SK-N-MC (cell line): ENCODE measurements at places on chromosomes 16 and 17.

- no peak for DNase-seq
These were observed 2.2 kb downstream of the LMF1 start for GRCh38 chr16:968620-969019.

DNA sequence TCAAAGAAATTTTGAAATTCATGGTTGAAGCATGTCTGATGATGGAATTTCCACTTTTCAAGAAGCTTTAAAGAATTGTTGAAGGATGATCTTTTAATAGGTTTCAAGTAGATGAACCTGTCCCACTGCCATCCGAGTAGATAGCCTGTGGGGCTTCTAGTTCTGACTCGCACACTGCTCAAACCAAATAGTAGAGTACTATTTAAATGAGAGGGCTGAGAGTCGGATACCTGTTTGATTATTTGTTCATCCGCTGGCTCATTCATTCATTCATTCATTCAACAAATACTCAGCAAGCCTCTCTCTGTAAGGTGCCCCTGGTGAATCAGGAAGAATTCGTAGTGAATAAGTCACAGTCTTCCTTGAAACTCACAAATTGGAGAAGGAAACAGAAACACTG, 108.2 kb upstream of the IRX5 start:
- DNase-seq: no peak

- DNase-seq: no peak
These were observed 12.7 kb upstream of the ARHGAP23 start for GRCh38 chr17:38415250-38416194.

GRCh38 chr16:85027958-85028684, 526 bp downstream of the KIAA0513 start:
- DNase-seq: no peak

DNA sequence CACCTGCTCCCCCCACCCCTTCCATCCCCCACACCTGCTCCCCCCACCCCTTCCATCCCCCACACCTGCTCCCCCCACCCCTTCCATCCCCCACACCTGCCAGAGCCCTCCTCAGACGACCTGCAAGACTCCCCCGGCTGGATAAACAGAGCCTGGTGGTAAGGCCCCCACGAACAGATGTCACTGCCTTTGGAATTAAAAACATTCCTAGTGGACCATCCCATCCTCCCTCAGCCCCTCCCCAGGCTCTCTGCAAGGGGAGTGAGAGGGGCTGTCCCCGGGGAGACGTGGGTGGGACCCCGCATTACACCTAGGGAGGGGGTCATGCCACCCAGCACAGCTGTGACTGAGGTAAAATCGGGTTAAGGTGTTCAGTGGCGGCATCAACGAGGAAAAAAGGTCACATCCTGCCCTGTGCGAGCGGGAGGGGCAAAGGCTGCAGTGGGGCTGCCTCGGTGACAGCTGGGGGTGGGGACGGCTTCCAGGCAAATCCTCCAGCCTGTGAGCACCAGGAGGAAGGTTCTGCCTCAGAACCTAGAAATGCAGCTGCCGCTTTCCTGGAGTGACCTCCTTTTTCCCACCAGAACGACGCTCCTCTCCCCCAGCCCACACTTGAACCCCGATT, 38.7 kb downstream of the TIMM22 start:
- no peak for DNase-seq

DNA sequence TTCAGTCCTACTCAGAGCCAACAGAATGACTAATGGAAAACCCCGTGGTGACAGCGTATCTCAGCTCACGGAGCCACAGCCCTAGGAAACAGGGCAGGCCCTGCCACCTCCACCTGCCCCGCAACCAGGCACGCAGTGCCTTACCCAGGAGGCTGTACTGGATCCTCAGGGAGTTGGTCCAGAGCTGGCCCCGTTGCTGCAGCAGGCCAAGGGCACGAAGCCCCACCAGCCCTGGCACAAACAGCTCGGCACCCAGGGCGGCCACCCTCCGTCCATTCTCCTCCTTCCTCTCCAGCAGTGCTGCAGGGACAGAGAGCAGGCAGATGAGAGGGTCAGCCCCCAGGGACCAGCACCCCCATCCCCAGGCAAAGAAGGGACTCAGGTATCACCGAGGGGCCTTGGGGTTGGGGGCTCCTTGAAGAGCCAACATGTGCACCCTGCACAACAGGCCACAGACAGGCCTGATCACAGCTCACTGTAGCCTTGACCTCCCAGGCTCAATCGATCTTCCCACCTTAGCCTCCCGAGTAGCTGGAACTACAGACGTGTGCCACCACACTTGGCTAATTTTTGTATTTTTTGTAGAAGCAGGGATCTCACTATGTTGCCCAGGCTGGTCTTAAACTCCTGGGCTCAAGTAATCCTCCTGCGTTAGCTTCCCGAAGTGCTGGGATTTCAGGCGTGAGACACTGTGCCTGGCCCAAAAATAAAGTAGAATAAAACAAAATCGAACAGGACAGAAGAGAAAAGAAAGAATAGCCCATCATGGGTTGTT, 115.7 kb downstream of the RMI2 start:
- DNase-seq: no peak

GRCh38 chr17:72763981-72764380, 328.5 kb downstream of the SLC39A11 start:
- no peak for DNase-seq

DNA sequence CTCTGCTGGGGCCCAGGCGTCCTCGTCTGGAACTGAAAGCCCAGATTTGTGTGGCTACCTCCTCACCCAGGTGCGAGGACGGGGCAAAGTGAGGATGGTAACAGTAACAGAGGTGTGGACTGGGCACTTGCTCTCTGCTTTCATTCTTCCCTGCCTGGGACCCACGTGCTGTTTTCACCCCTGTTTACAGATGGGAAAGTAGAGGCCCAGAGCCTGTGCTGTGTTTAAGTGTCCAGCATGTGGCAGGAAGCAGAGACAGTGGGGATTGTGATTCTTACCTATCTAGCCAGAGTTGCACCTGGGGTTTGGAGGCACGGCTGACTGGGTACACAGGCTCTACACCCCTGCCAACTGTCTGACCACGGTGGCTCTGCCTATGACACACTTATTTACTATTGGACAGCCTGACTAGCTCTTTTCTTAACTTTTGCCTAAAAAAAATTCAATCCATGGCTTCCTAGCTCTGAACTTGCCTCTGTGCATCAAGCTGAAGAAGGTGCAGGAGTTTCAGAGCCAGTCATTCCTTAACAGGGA, 155.4 kb downstream of the CLEC16A start:
- no peak for DNase-seq

GRCh38 chr17:56184650-56185049, 31.4 kb downstream of the ANKFN1 start:
- no peak for DNase-seq

- no peak for DNase-seq
These were observed 18.2 kb downstream of the SCGB1C2 start for GRCh38 chr17:155576-155975.

- no peak for DNase-seq
These were observed 20.6 kb downstream of the MPRIP start for GRCh38 chr17:17062866-17063265.

GRCh38 chr16:47493381-47494337, 32.5 kb downstream of the PHKB start:
- no peak for DNase-seq

GRCh38 chr16:86485746-86486145, 24.6 kb upstream of the FOXF1 start:
- no peak for DNase-seq

GRCh38 chr17:65103431-65103830, 33.7 kb upstream of the RGS9 start:
- no peak for DNase-seq

DNA sequence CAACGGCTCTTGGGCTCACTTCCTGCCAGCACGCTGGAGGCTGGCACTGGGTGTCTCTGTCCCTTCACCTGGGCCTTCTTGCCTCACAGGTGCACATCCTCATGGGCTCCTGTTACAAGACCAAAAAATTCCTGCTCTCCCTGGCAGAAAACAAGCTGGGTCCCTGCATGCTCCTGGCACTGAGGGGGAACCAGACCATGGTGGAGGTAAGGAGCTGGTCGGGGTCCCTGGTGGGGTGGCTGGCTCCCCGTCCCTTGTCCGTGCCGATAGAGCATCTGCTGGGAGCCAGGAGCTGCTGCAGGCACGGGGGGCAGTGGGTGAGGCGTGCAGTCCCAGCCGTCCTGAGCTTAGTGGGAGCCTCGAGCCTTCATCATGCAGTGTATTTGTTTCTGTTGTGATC, 79.5 kb upstream of the PLCG2 start:
- DNase-seq: no peak

DNA sequence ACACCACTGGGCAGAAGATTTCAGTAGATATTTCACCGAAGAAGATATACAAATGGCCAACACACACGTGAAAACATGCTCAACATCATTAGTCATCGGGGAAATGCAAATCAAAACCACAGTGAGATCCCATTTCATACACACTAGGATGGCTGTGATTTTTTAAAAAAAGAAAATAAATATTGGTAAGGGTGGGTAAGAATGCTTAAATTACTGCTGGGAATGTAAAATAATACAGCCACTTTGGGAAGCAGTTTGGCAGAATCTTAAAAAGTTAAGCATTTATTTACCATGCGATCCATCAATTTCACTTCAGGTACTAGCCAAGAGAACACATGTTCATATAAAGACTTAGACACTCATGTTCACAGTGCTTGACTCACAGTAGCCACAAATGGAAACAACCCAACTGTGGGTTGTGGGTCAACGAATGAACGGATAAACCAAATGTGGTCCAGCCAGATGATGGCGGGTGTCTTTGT, 6.5 kb upstream of the C16orf74 start:
- no peak for DNase-seq

GRCh38 chr17:28239271-28239624, 79.8 kb upstream of the TMEM97 start:
- DNase-seq: no peak

DNA sequence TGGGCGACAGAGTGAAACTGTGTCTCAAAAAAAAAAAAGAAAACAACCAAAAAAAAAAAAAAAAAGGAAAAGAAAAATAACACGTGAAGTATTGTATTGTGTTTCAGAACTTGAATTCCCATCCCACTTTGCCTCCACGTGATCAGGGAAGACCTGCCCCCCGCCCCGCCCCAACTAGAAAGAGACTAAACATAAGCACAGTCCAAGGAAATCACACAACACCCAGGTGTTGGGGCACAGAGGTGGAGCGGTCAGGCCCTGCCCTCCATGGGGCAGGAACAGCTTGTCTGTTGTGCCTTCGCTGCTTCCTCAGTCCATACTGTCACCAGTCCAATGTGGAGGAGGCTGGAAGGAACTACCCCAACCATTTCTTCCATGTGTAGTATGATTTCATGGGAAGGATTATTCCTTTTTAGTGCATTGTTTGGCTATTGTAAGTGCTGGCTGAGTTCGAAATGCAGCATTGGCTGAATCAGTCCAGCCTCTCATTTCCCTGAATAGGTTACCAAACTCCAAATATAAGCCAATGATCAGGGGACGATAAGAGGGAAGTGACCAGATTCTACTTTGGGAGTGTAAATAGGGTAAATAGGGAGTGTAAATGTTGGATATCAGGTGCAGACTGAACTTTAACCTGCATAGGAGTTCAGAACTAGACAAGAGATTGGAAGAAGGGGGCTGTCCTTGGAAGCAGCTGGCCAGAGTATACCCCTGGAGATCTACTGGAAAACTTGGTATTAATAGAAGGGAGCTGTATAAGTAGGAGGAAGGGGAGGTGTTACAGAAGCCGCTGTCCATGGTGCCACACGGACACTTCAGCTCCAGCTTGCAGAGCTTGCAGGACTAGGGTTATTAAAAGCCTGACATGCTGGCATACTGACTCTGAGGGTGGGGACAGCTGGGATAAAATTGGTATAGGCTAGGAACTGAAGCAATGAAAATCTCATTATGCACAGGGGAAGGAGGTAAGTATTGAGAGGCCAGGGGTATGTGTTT, 50.7 kb downstream of the TANGO6 start:
- no peak for DNase-seq

- DNase-seq: no peak
These were observed 101.0 kb upstream of the CNTNAP4 start for GRCh38 chr16:76176153-76176552.

DNA sequence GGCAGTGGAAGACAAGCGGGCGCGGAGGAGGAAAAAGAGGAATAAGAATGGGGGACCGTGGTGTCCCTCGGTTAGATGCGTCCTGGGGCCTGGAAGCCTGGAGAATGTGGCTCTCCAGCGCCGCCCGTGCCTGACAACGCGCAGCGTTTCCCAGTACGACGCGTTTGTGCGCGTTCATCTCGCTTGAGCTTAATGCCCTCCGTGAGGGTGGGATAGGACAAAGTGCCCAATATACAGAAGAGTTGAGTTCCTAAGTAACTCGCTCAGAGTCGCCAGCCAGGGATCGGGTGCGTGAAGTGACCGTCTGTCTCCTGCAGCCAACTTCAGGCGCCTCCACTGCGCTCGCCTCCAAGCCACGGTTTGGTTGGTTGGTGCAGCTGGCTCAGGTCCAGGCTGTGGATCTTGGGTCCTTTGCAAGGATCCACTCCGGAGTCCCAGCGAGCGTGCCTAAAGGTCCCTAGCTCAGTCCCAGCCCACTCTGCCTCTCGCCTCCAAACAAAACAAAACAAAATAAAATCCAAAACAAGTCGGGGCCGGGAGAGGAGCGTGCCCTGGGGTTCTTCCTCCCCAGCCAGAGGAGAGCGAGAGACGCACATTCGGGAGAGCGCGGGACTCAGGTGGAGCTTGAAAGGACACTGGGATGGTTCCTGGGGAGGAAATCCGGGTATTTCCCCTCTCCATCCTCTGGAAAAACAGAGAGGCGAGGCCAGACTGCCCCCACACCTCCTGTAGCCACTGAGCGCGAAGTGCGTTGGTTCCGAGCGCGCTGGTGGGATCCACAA, 974 bp downstream of the GALR2 start:
- DNase-seq: no peak

DNA sequence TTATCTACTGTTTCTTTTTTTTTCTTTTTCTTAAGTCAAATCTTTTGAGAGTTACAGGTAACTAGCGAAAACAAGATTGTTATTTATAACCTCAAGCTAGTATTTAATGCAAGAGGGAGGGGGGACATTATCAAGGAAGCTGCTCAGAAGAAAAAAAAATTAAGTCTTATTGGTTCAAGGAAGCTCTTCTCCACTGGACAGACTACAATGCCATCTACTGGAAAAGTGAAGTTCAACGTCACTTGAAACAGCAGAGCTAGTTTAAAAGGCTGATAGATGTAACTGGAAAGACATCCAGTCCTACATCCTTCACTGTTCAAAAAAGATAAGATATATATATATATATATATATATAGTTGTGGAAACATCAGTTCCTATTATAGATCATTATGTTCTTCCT, 418.0 kb upstream of the PSMD7 start:
- DNase-seq: no peak

- DNase-seq: no peak
These were observed 280.9 kb upstream of the EEF2KMT start for GRCh38 chr16:5378531-5378930.

DNA sequence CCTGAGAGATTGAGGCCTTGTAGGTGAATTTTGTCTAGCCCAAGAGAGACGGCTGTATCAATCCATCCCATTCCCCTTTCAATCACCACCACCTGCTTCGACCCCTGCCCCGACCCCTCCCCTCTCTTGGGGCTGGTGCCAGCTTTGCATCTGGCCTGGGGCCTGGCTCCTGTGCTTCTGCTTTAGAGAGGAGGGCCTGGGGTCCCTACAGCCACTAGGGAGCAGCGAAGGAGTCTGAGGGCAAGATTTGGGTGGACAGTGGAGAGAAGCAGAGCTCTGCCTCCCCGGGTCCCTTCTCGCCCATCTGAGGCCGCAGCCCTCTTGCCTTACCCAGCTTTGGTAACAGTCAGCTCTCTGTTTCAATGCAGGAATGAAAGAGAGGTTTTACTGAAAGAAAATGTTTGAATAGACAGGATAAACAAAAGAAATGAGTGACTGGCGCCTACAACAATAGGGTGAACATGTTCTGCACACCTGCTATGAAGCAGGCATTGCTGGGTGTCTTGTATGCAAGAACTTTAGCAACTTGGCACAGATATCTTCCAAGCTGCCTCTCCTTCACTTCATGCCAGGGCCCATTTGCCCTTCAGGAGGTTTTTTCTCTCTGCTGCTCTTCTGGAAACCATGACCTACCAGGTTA, 57.4 kb downstream of the SLC47A1 start:
- DNase-seq: no peak
